Mucosa of gallbladder (tissue), 1 donor: ENCODE measurements at places on chromosomes 7 and 10. TPM values are rescaled to one million over a fixed set of nuclear protein-coding genes. Genes with fewer than 3 reads are reported as not detected.

GRCh38 chr10:66281327-66281726, 644.5 kb upstream of the LRRTM3 start:
- no peak for DNase-seq

DNA sequence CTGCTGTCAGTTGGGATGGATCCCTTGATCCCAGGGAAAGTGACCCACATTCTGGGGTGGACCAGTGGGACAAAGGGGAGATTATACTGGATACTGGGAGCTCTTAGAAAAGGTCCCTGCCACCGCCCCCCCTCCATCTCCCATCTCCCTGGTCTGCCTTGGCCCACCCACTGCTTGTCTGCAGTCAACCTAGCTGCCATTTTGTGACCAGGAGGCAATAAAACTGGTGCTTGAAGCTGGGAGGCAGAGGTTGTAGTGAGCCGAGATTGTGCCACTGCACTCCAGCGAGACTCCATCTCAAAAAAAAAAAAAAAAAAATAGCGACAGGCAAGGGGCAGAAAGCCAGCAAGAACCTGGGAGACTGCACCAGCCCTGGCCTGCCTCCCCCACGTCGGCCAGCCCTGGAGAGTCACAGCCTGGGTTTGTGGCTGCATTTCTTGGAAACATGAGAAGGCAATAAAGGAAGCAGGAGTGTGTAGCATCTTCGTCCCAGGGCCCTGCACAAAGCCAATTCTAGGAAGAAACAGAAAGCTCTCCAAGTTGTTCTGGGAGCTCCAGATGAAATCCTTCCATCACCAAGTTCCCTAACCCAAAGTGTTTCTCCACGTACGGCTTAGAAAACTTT, 4.7 kb upstream of the ARPC1B start:
- no peak for DNase-seq

- DNase-seq, result no peak
These were observed 417.1 kb downstream of the GPAM start for GRCh38 chr10:111766464-111766863.

DNA sequence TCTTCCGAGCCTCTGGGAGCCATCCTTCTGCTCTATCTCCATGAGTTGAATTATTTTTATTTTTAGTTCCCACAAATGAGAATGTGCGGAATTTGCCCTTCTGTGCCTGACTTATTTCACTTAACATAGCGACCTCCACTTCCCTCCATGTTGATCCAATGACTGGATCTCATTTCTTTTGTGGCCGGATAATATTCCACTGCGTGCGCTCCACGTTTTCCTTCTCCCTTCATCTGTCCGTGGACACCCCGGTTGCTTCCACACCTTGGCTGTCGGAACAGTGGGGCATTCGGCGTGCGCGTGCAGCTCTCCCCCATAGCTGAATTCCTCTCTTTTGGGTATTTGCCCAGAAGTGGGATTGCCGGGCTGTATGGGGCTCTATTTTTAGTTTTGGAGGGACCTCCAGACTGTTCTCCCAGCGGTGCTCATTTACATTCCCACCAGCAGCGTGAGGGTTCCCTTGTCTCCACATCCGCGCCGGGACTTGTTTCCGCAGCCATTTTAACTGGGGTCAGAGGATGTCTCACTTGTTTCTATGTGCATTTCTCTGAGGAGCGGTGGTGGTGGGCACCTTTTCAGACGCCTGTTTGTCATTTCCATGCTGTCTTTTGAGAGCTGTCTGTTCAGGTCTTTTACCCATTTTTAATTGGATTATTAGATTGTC, 51.0 kb upstream of the SUN1 start:
- DNase-seq, result no peak

GRCh38 chr7:137172105-137172590, 171.4 kb downstream of the PTN start:
- no peak for DNase-seq

DNA sequence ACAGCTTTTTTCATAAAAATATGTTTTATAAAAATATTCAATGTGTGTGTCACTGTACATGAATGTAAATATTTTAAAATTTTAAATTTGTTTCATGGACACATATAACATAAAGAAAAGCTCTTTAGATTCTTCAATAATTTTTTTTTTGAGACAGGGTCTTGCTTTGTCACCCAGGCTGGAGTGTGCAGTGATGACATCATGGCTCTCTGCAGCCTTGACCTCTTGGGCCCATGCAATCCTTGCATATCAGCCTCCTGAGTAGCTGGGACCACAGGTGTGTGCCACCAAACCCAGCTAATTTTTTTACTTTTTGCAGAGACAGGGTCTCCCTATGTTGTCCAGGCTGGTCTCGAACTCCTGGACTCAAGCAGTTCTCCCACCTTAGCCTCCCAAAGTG, 9.9 kb downstream of the XRCC2 start:
- DNase-seq, result no peak

DNA sequence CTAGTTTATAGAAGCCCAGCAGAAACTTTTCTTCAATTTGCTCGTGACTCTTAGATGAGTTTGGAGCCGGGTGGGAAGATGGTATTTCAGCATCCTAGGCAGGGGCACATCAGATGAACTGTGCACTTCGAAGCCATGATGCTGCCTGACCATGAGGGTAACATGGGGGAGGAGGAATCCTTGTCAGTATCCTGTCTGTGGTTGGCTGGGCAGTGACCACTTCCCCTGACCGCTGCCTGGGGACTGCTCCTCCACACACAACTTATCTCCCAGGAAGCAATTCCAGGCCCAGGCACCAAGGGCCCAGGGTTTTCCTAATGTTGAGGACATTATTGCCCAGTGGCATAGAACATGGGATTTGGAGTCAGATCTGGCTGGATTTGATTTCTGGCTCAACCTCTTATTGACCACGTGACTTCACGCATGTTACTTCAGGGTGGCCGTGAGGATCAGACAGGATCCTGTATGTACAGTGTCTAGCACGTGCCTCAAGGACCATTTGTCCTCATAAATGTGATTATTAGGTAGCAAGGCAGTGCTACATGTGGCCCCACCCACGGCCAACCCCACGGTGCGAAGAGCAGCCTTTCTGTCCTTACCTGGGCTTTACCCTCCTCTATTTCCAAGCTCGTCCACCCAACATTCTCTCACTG, 65.2 kb downstream of the PTPRE start:
- no peak for DNase-seq

GRCh38 chr7:104106108-104106905, 101.5 kb downstream of the ORC5 start:
- DNase-seq, result no peak

DNA sequence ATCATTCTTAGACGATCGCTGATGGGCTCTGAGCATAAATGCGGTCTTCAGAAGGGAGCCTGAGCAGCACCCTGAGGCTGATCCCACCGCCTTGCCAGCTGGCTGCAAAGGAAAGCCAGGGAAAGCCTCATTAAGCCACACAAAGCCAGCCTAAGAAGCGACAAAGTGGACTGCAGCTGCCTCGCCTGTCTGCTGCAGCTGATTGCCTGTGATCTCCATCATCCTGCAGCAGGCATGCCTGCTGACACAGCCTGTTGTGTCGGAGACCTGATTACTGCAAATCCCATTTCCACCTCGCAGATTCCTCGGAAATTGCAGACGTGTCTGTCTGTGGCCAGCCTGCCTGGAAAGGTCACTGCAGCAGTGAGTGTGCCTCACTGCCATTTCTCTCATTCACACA, 1087.0 kb upstream of the AUTS2 start:
- DNase-seq, result no peak

GRCh38 chr10:12353399-12354242, 4.3 kb downstream of the CAMK1D start:
- no peak for DNase-seq

GRCh38 chr7:123974326-123974908, 49.4 kb downstream of the SPAM1 start:
- DNase-seq, result no peak

- DNase-seq, result no peak
These were observed 33.9 kb upstream of the ARL4A start for GRCh38 chr7:12653518-12653917.

DNA sequence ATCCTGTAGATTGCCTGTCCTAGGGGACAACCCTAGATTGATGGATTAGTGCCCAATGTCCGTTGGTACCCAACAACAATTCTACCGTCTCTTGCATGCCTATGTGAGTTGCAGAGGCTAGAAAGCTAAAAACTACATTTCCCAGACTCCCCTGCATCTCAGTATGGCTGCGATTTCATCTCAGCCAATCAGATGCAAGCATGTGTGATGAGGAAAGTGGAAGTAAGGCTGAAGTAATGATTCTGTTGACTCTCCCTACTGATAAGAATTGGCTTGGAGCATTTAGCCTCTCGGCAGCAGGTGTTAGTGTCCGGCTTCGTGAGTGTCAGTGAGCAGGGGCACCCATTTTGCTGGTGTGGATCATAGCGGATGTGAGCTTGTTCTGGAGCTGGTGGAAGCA, 171.9 kb downstream of the FGFR2 start:
- DNase-seq, result no peak

DNA sequence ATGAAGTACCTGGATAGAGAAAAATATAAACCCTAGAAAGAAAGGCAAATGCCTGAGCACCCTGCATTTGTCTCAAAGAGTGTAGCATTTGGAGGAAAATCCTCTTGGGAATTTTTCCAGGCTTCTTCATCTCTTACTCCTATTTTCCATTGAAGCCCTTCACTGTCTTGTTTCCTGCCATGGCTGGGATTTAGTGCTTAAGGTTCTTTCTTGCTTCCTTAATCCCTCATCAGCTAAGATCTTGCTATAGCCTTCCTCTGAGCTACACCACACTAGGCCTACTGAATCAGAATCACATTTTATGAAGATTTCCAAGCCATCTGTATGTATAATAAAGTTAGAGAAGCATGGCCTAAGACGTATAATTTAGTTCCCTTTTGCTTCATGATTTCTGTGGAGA, 97.5 kb upstream of the PHYHIPL start:
- no peak for DNase-seq

DNA sequence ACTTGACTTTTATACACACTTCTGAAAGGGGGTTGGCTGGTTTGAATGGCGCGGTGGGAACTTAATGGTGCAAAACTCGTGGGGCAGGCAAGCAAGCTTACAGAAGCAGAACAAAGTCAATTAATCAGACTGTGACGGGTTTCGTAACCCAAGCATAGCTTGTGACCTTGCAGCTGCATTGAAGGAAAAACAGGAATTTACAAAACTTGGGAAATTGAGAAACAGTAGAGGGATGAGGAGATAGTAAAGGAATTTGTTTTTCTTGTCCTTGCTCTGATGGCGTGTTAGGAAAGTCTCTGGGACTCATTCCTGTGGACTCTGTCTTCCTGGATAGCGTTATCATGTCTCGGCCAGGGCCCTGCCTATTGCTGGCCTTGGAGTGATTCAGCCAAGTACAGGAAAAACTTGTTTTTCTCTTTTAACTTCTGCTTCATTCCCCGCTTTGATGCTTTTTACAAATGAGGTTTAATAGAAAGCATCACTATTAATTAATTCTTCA, 220.0 kb upstream of the KCND2 start:
- peak; percentile 61 for DNase-seq

DNA sequence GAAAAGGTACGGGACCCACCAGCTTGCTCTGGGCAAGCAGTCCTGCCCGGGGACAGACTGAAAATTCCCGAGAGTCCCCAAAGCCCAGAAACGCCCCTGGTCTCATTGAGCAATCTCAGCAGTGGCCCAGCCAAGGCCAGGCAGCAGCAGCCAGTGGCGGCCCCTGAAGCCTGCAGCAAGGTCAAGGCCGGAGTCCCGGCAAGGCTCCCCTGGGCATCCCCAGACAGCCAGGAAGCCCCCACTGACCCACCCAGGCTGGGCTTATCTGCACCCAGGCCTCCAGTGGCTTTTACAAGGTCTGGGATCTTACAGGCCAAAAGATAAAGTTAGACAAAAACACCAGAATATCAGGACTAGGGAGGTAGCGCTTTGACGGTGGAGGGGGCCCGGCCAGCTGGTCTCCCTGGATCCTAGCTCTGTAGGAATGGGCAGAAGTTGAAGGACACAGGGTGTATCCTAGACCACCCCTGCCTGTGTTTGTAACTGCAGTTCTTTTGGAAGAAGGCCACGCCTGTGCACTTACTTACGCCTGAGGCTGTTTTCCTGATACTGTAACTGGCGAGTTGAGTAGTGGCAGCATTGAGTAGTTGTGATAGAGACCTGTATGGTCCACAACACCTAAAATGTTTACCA, 130.5 kb upstream of the NPS start:
- no peak for DNase-seq

- peak; percentile 96 for DNase-seq
These were observed at the start of gene CHST12 for GRCh38 chr7:2403014-2403717. CHST12 (plus strand) TSS chr7:2403611; CDS start chr7:2432640, 29,029 bp downstream.

GRCh38 chr7:95435422-95435780, 573 bp upstream of the PON2 start:
- no peak for DNase-seq

DNA sequence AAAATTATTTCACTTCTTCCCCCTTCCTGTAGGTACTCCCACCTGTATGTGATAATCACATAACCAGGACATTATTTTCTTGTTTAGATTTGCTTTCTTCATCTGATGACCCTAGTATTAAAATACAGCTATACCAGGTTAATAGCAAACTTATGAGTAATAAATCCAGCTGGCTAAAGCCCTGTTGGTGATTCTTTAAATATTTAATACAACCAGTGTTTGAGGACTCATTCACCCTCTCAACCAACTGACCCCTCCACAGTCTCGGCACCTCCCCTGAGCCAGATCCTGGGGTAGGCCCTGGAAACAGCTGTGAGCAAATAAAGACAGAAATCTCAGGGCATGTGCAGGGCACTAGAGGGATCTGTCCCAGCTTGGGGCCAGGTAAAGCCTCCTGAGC, 58.5 kb downstream of the BLNK start:
- no peak for DNase-seq

DNA sequence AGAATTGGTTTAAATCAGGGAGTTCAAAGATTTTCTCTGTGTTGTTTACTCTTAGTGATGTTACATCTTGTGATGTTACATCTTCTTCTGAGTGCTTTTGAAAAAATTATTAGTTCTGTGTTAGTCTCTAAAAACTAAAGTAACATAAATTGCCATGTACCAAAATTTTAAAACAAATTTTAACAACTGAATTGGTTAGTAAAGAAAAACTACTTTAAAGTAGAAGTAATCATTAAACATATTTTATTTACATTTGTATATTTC, 5.2 kb upstream of the IGF2BP3 start:
- no peak for DNase-seq

GRCh38 chr7:8201846-8202441, 60.0 kb downstream of the ICA1 start:
- no peak for DNase-seq

Gene BHLHA15
- total RNA-seq, result 3.3 TPM

Gene GIMAP5
- total RNA-seq, result 9.8 TPM

Gene ITGB8
- 66.5 TPM for total RNA-seq

Gene GJD4
- total RNA-seq, result not detected

Gene HKDC1
- 41.2 TPM for total RNA-seq

Gene TCAF2
- 8.9 TPM for total RNA-seq

Gene OR2A42
- total RNA-seq, result not detected

Gene ELFN1
- total RNA-seq, result 1.4 TPM

Gene VIPR2
- 7.3 TPM for total RNA-seq

Gene MET
- total RNA-seq, result 59.4 TPM

Gene HOXA6
- total RNA-seq, result 0.29 TPM

Gene IGF2BP3
- 0.66 TPM for total RNA-seq

Gene CALHM1
- total RNA-seq, result not detected
